ENCODE measurements at places on chromosomes 4 and X.
A peak's percentile ranks its signal among the peaks of the same experiment; 100 is the strongest.

DNA sequence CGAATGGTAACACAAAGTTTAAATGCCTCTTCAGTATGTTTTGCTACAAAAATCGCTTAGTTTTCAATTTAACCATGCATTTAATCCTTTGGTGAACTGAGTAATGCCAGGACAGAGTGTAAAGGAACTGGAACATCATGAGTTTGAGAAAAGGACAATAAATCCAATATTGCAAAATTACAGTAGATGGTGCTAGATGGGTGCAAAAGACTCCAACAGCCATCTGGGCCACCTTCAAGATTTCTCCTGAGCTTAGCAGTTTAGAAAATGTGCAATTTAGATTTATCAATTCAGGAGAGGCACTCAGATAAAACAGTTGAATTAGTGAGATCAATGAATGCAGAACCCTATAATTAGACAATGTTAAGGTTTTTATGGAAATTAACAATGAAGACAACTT is 33.2 kb upstream of the MID1IP1 start:
- peak; percentile 26 for DNase-seq

- DNase-seq, result no peak
Measured at GRCh38 chrX:2462780-2463179, 38.0 kb downstream of the DHRSX start.

DNA sequence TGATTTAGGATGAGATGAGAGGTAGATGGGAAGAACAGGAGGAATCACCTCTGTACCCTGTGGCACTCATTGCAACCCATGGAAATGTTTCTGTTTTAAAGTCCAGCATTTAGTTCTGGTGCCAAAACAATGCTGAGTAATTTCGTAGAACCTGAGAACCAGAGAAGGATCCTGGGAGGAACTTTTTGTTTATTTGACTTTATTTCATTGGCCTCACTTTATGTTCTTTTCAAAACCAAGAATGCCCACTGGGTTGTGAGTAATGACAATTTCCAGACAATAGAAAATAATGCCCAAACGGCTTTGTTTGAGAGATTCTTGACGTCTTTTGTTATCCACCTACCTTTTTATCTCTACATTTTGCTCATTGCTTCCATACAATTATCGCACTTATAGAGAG is 111.3 kb downstream of the SHROOM3 start:
- no peak for DNase-seq

DNA sequence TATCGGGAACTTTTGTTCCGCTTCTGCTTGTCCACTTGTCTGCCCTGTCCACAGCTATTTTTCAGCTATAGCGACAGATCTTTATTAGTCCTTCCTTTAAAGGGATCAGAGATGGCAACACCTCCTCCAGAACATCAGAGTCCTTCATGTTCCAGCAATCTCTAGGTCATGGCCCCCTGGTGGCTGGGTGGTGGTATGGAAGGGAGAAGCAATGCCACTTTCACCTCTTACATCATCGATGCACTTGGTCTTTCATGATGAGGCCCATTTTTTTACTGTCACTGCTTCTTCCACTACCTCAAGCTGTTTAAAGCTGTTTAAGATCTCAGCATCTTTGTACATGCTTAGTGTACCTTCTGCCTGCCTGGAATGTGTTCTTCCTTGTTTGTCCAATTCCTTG is 106.7 kb downstream of the ARHGAP6 start:
- no peak for DNase-seq

- no peak for DNase-seq
Measured at GRCh38 chr4:176540814-176541213, 221.0 kb downstream of the SPCS3 start.

All from fibroblast of skin of back (primary cell).